Stimulated activated CD4-positive, alpha-beta T cell treated with anti-CD3 and anti-CD28 coated beads, Interleukin-4, amount 100 ng/mL, for 48 hours (primary cell): ENCODE measurements at places on chromosomes 6 and 20.

DNA sequence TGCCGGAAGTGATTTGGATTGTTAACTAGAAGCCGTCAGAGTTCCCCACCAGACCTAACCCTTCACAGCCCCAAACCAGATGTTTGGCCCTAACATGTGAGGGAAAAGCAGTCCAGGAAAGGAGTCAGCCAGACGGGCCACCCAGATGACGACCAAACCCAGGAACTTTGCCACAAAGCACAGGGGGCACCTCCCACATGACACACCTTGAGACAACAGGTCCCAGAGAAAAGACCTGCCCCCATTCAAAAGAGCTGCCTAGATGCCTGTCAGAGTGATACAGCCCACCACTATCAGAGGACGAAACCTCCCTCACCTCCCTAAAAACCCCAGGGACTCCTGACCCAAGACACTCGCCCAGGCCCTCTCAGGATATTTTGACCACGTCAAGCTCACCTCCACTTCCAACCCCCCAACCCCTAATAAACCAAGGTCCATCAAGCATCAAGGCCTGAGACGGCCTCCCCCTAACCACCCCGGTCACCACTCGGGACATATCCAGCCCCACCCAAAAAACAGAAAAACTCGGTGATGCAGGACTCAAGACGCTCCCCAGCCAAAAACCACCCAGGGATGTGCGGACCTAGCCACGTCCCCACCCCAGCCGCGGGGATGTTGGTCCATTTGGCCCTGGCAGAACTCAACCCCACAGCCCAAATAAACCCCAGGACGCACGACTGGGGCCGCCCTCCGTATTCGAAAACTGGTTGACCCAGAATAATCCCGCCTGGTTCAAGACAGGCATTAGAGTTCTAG is 662 bp downstream of the ZNF343 start:
- DNase-seq: no peak

GRCh38 chr6:22356362-22356940 is 59.6 kb upstream of the PRL start:
- no peak for DNase-seq

DNA sequence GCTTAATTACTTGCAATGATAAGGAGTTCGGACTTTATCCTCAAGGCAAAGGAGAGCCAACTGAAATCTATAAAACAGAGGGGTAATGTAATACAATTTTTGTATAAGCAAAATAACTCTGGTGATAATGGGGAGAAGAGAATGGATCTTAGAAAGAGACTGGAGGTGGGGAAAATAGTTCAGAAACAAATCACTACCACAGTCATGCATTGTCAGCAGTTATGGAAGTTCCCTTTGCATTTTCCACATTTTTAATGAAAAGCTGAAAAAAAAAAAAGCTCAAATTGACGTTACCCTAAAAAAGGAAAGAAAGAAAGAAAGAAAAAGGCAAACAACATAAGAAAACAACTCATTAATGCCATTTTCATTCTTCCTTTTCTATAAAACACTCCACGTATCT is 337.6 kb upstream of the HSF2 start:
- no peak for DNase-seq

GRCh38 chr6:157068691-157069324 is 254.5 kb downstream of the TMEM242 start:
- no peak for DNase-seq

GRCh38 chr20:49320460-49320859 is 42.6 kb upstream of the ZNFX1 start:
- no peak for DNase-seq

- no peak for DNase-seq
Observed at GRCh38 chr6:27279513-27280063, 32.1 kb downstream of the PRSS16 start.
